ENCODE measurements at places on chromosomes 12 and 14.

DNA sequence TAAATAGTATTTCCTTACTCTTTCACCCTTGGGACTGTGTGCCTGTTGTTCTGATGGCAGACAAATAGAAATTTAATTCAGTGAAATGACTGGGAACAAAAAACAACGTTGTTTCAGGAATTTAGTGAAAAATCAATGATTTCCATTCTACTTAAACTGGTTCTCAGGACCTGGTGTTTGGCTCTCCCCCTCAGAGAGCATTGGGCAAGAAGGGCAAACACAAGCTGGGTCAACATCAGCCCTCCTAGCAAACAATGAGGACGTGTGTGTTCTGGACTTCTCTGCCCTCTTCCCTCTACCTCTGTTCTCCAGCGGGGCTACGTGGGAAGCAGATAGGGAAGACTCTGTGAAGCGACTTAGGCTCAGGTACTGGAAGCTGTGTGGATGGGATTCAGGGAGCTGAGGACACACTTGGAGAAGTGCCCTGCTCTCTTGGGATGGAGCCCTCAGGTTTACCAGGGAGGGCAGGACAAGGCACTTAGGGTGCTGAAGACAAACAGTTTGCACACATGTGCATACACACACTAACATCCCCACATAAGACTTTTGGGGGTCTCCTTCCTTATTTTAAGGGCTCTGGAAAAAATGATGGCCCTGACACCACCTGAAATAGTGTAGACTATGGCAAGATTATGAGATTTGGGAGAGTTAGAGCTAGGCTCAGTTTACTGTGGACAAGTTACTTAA is 7.6 kb upstream of the SERPINA1 start:
- no peak for DNase-seq

DNA sequence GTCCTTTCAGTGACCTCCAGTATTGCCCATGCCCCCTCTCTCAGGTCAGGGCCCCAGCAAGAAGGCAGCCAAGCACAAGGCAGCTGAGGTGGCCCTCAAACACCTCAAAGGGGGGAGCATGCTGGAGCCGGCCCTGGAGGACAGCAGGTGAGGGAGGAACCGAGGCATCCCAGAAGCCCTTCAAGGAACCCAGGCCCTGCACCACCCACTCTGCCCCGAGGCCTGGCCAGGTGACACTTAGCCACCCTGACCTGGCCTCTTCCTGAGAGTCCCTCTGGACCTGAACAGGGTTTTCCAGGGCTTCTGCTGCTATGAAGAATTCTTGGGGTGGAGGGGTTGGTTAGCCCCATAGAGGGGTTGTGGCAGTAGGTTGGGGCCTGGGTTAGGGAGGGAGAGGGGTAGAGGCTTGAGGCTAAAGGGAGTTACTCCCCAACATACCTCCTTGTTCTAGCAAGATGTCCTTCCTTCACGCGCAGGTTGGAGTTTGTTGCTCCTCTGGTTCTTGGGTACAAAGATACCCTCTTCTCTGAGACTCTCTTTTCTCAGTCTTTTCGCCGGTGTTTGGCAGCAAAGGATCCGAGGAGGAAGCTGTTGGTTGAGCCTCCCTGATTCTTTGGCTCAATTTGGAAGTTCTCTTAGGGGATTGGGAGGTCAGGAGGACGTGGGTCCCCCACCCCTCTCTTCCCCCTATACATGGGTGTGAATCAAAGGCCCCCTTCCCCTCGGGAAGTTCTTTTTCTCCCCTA is 2.1 kb downstream of the TARBP2 start:
- no peak for DNase-seq

DNA sequence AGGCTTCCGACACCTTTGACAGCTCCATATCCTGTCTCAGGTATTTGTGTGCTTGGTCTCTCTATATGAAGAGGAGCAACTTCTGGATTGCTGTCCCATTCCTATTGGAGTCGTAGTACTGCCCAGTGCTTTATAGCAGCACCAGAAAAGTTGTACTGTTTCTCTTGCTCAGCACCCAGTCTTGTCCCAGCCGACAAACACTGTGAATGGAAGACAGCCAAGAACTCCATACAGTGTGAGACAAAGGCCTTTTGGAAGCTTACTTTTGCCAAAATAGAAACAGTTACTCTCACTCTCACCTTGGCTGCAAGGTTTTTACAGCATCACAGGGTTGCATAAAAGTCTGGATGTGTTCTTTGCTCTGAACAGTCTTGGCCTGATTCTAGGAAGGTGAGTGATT is 105.3 kb downstream of the TGFB3 start:
- DNase-seq: no peak

DNA sequence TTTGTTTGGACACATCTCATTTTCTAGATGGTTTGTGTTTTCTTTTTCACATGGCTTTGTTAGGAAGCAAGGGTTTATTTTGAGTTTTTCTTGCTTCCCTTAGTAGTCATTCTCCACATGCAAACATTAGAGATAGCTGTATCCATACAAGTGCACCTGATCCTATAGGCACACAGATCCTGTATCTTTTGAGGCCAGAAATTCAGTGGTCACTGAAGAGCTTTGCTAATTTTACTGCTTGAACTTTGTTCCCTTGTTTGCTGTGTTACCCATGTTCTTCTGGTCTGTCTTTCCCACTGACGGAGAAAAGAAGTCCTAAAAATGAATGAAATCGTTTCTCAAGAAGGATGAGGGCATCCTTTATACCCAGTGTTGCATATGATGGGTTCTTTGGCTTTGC is 14.7 kb downstream of the HMGA2 start:
- DNase-seq: no peak

- no peak for DNase-seq
Measured at GRCh38 chr12:50005175-50005574, 20.1 kb downstream of the RACGAP1 start.

DNA sequence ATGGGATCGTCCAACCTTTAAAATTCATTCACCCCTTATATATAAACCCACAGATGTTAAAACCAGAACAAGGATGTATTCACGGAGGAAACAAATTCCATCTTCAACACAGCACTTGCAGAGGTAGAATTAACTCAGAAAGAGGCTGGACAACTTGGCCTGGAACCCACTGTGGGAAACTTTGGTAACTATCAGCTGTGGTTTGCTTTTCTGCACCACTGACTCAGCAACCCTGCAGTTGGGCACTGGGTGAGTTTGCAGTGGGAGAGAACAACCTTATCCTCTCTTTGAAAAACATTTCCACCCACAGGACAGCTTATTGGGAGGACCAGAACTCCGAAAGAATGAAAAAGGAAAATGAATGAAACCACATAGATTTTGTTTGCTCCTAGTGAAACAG is 66.3 kb downstream of the ZNF664 start:
- DNase-seq: no peak

DNA sequence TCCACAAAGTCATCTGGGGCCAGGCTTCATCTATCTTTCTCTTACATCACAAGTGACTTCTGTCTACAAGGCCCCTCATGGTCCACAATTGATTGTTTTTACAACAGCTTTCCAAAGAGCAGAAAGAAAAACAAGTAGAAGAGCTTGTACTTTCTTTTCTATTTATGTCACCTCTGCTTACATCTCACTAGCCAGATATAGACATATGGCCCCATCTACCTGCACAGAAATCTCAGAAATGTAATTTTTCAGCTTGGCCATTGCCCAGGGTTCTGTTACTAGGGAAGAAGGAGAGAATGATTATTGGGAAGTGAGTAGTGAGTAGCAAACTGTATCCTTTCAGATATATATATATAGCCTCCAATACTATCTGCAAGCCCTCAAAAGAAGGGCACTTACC is 210.5 kb upstream of the PLEKHG7 start:
- DNase-seq: no peak

All from esophagus squamous epithelium (tissue), 5 donors.